HS-27A (cell line): ENCODE measurements at places on chromosomes 6 and 20.

- no peak for DNase-seq
Observed at GRCh38 chr20:52103335-52103912, 88.2 kb downstream of the ZFP64 start.

GRCh38 chr6:97775012-97775411, 492.0 kb upstream of the MMS22L start:
- DNase-seq = no peak

- no peak for DNase-seq
Observed at GRCh38 chr6:12748815-12749521, 32.4 kb downstream of the PHACTR1 start.

GRCh38 chr6:140108167-140108566, 733.7 kb upstream of the CITED2 start:
- DNase-seq = no peak

GRCh38 chr6:20665290-20665689, 131.0 kb downstream of the CDKAL1 start:
- DNase-seq = no peak

DNA sequence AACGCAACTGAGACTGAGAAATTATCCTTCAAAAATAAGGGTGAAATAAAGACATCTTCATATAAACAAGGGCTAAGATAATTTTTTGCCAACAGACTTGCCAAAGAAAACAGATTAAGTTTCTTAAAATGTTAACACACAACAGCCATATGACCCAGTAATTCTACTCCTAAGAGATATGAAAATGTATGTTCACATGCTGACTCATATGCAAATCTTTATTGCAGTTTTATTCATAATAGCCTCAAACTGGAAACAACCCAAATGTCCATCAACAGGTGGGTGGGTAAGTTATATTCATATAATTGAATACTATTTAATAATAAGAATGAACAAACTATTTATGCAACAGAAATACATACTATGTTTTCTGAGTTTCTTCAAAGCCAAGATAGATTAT, 140.1 kb downstream of the REV3L start:
- no peak for DNase-seq

DNA sequence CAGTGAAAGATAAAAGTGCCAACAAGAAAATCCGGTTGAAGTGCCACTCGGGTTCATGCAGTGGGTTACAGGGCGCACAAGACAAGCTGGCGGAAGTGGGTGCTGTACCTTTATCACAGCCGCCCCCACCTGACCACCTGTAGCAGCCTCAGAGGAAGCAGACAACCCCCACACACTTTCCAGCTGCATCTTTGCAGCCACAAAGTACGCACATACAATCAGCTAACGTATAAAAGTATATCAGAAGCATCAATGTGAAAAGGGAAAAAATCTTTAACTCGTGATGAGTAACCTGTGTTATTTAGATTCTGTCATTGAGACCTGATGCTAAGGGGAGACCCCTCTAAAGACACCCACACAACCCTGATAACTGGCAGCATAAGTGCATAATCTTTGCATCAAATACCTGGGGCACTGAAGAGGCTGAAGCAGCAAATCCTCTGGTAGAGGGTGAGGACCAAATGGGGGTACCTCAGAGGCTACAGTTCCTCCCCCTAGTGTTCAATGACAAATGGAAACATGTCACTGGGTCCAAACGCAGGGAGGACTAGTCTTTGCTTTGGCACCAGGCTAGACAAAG, 22.1 kb downstream of the BACH2 start:
- no peak for DNase-seq

GRCh38 chr6:118296129-118296901, 251.8 kb upstream of the PLN start:
- DNase-seq = no peak

DNA sequence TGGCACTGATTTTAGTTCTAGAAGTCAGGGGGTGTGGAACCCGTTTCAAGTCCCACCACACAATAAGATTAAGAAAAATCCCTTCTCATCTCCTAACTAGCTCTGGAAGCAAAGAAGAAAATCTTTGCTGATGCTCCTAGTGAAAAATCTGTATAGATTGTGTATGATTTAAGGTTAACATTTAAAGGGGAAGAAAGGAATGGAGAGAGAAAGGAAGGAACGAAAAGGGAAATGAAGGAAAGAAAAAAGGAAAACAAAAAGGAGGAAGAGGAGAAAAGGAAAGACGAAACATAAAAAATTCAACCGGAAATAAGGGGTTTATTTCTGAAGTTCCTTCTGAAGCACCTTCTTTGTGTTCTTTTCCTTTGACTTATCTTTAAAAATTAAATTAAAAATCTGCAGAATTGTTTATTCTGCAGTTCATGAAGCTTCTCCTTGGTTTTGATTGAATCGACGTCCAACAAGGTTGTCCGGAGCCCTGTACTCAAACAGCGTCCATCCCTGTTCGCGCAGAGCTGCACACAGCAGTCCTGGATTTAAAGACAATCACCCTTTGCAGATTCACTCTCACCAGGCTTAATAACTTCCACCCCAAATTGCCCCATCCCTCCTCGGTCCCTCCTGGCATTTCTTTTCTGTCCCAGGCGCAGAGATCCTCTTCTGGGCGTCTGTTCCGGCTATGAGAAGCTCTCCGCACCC, 1.6 kb upstream of the TFAP2B start:
- DNase-seq = no peak

- no peak for DNase-seq
Observed at GRCh38 chr6:52371656-52372191, 9.8 kb downstream of the PAQR8 start.

- DNase-seq = no peak
Observed at GRCh38 chr20:42635699-42636411, 553.9 kb downstream of the PTPRT start.

- no peak for DNase-seq
Observed at GRCh38 chr6:76677017-76677416, 604.6 kb upstream of the IMPG1 start.

GRCh38 chr6:81842254-81842653, 89.8 kb upstream of the TENT5A start:
- DNase-seq = no peak

DNA sequence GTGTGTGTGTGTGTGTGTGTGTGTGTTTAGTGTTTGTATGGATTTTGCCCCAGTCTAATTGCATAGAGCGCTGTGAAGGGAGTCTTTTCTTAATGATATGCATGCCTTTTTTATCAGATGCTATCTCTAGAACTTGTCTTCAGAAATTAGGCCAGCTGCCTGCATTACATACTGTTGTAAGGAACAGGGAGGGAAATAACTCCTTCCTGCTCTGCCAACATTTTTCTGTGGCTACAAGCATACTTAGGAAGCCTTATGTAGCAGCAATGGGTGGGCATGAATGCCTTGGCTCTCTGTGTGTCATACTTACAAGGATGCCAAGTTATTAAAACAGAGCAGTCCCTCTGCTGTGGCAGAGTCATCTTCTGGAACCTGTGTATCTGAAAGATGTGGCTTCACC, 8.0 kb upstream of the COL21A1 start:
- DNase-seq = no peak

DNA sequence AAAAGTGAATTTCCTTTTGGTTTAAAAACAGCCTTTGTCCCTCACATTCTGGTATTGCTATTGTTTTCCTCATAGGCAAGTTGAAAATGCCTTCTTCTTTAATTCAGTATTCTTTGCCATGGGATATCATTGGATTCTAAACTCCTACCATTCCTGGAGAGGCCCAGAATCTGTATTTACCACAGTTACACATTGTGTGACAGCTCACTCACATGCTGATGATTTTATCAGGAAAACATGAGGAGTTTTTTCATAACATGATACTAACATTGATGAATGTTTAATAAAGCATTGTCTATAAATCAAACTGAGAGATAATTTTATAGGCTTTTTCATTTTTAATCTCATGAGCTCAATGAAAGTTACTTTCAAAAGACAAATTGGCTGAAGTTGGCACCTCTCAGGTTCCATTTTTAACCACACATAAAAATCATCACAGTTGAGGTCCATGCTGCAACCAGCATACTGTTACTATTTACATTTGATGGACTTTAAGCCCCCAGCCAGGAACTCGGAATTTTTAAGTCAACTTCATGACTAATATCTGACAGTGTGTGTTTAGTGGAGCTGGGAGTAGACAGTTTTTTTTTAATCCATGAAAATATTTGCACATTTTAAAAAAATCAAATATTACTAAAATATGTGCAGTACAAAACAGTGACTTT, 82.8 kb downstream of the FAM83B start:
- DNase-seq = no peak

- DNase-seq = no peak
Observed at GRCh38 chr6:102742028-102742427, 1348.5 kb downstream of the GRIK2 start.

- DNase-seq = no peak
Observed at GRCh38 chr20:50271176-50271575, 80.5 kb downstream of the CEBPB start.

DNA sequence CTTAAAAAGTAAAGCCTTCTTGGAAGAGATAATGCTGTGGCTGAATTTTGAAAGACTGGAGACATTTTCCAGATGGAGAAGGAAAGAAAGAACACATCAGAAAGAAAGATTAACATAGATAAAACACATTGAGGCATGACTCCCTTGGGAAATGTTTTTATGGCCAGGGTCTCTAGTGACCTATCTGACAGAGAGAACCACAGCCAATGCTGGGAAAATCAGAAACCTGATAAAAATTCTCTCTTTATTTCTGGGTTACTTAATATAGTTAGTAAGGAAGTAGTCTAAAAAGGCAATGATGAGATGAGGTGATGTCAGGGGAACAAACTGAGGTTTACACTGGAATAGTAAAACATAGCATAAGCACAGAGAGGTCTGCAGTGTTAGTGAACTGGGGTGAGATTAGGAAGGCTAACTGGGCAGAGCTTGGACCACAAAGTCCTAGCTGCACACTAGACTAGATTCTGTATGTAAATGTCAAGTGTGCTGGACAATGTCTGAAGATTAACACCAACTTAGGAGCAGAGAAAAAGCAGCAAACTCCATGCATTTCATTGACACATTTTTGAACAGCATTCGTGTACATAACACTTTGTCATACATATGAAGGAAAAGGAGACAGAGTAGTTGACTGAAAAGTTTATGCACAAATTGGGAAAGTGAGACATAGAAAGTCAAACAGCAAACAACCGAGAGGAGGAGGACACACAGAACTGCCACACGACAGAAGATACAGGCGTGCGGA, 31.0 kb downstream of the ELOVL2 start:
- DNase-seq = no peak

DNA sequence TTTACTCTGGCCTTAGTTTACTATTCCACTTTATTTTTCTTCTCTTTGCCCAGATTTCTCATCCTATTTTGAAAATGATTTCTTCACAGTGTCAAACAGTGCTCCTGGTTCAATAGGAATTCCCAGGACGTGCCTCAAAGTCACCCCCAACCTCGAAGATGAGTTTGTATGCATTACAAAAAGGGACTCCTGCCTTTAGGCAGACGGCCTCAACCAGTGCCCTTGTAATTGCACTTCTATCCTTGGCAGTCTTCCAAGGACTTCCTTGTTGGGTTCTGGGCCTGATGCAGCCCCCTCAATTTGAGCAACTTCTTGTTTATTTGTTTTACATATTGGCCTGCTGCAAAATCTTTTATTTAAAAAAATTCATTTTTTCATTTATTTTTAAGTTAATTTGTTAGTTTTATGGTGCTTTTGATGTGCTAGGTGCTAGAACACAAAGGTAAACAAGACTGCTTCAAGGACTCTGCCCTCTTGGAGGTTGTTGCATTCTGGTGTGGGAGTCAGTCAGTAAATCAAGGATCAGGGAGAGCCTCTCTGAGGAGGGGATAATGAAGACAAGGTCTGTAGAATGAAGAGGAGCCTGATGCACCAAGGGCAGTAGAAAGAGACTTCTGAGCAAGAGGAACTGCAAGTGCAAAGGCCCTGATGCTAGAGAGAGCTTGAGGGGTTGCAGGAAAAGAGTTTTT, 181.5 kb upstream of the LAMP5 start:
- no peak for DNase-seq

DNA sequence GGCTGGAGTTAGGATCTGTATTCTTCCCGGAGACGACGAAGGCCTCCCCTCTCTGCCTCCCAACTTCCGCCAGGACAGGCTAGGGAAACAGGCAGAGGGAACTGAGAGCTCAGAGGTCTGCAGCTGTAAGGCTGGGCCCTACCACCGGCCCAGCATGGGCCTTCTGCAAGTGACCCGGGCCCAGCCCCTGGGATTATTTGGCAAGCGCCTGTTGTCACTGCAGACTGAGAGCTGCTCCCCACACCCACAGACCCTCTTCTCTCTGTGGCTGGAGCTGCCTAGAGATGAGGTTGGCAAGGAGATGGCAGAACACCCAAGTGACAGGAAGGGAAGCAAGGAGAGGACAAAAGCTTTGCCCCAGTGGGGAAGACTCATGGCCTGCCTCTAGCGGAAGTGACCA, 212.6 kb downstream of the ZDHHC14 start:
- DNase-seq = no peak

DNA sequence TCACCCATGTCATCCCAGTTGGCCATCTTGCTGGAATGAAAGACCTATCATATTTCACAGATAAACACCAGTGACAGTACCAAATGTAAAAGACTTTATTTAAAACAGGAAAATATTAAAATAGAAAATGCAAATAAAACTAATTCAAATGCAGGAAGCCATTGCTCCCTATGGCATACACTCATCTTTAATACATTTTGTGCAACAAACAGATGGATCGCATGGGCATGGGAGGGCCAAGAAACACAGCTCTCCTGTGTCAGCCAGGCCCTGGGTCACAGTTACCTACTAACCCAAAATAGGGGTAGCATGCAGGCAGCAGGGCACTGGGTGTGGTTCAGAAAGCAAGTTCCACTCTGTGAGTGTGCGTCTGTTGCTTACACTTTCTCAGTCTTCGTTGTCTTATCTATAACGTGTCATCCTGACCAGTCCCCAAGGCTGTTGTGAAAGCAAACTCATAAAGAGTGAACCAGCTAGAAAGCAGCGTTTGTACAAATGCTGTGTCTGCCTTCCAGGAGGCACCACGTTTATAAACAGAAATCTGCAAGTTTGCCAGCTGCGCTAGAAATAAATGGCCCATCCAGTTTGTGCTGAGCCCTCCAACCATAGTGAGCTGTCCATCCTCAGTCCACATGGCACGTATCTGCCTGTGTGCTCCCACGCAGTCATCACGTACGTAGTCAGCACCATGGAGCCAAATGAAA, 180.5 kb downstream of the SYNDIG1 start:
- no peak for DNase-seq

GRCh38 chr6:105651969-105652368, 249.1 kb upstream of the PREP start:
- no peak for DNase-seq

DNA sequence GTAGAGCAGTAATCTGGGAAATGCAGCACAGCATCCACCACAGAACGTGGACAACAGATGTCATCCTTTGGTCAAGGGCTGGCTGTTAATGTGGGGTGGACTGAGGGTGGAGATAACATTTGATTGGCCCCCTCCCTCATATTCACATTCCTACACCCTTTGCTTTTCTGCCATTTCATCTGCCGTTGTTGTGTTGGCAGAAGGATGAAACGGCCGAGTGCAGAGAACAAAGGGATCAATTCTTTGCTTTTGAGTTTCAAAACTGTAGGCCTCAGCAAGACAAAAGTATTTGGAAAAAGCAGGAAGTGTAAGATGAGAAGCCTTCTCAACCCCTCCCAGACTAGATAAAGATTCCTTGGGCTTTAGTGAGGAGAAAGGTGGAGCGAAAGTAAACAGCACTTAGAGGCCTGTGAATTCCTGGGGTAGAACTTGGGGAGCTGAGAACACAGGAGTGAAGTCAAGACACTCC, 74.2 kb upstream of the PHIP start:
- DNase-seq = no peak
